ENCODE measurements at places on chromosomes 12 and 14.

- no peak for DNase-seq
Observed at GRCh38 chr14:71555654-71556559, 376.3 kb upstream of the RGS6 start.

DNA sequence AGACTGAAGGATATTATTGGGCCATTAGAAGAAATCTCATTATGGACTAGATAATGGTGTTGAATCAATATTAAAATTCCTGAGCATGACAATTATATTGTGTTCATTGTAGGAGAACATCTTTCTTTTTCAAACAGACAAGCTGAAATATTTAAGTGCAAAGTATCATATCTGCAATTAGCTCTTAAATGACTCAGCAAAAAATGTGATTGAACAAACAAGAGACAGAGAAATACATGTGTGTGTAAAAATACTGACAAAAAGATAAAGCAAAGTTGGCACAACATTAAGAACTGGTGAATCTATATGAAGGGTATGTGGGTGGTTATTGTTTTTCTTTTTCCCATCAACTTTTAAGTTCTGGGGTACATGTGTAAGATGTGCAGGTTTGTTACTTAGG is 9.5 kb downstream of the CEP290 start:
- no peak for DNase-seq

DNA sequence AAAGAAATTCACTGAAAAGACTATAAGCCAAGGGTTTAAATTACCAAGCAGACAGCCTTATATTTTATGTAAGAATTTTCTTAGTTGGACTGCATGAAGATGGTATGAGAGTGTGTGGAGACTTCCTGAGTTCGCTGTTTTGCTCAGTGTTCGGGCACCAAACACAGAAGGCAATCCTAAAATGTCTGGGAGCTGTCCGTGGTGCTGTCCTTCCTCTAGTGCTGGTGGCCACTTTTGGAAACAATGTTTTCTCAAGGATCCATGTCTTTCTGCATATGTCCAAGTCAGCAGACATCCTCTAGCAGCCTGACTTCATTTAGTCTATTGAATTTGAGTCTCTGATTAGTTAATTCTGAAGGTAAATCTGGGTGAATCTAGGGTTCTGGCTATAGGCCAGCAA is 135.8 kb downstream of the SLC8A3 start:
- no peak for DNase-seq

DNA sequence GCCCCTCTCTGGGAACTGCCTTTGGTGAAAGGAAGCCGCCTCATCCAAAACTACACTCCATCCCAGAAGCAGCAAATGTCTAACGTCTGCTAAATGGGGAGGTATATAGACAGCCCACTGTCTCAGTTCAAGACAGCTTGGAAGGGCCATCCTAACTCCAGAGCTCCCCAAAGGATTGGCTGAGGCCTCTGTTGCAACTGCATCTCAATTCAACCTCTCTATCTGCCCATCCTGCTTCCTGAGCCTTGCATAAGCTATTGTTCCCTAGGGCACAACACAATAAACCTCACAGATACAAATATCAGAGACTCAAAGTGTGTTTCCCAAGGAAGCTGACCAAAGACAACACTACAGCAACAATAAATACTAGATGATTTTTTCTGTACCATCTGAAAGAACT is 495.2 kb upstream of the SOX5 start:
- no peak for DNase-seq

DNA sequence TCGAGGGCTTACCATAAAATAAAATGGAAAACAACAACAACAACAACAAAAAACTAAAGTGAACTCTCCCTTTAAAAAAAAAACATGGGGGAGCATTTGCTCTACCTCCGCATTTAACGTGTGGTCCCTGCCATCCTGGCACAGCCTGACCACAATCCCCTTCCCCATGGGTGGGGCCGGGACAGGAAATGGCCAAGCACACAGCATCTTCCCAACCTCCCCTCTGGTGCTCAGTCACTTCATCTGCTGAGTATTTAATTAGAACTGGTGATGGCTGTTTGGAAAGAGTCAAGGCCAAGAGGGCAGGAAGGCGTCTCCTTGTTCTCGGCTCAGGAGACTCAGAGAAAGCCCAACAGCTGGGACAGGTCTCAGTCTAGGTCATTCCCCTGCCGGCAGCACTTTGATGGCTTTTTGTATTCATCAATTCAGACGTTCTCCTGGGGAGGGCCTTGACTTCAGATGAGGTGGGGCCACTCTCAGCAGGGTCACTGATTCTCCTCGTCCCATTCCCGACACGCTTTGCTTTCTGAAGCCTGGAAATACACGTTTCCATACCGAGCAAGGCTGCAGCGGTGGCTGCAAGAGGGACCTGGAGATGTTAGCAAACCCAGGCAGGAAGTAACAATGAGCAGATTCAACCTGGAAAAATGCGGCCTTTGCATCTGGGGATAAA is 44.4 kb downstream of the ANO2 start:
- no peak for DNase-seq

DNA sequence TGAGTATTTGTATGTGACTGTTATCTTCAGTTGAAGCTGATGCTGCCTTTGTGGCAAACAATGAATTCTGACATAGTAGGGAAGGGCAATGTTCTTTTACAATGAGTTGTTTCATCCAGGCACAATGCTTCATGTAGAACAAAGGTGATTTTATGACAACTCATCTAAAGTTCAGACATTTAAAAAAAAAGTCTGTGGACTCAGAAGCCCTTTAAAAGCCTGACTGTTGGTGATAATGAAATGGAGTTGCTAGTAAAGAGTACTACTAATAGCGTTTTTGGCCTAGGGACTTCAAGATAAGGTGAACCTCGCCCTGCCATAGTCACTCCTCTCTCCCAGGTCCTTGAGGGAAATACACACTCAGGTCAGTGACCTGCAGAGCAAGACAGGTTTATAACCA is 105.1 kb downstream of the AKAP6 start:
- no peak for DNase-seq

- no peak for DNase-seq
Observed at GRCh38 chr12:109760031-109760929, 46.7 kb downstream of the FAM222A start.

DNA sequence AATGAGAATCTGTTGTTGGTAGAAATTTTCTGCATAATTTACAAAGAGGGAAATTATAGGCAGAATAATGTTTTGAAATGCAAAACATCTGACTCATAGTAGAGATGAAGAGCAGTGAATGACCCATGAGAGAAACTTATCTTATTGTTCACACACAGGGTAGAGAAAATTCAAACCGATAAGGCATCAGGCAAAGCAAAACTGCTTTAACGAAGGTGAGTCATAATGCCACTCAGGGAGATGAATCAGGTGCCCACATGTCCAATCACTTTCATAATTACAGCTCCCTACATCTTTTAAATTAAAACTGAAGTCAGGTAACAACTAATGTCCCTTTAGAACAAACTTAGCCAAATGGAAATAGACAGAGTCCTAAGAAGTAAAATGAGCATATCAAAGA is 265.6 kb upstream of the GARIN6 start:
- no peak for DNase-seq

GRCh38 chr14:23523229-23524016 is 28.1 kb downstream of the ZFHX2 start:
- DNase-seq, result no peak

DNA sequence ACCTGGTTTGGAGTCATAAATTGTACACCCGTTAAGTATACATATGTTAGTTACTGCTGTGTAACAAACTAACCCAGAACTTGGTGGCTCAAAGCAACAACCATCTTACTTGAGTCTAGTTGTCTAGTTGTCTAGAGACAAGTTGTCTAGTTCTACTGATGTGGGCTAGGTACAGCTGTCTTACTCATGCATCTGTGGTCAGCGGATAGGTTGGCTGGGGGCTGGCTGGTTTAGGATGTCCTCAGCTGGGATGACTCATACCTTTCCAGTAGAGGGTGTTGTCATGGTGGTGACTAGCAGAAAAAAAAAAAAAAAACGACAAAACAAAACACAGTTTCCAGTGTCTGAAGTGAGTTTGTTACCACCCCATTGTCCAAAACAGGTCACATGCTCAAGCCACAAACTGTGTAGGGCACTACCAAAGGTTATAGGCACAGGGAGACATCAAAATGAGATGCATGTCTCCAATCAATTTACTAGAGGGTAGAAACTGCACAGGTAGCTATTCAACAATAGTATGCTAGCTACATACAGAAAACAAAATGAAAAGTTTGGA is 680.3 kb downstream of the MED13L start:
- no peak for DNase-seq

DNA sequence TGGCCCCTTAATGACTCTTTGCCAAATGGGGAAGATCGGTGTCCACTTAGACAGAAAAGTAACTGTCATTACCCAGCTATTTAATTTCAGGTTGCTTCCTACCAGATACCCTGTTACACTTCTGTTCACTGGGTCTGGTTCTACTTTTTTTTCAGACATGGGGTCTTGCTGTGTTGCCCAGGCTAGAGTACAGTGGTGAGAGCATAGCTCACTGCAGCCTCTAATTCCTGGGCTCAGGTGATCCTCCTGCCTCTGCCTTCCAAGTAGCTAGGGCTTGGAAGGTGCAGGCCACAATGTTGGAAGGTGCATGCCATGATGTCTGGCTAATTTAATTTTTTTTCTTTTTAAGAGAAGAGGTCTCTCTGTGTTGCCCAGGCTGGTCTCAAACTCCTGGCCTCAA is 147.0 kb upstream of the ARHGAP5 start:
- DNase-seq, result no peak

DNA sequence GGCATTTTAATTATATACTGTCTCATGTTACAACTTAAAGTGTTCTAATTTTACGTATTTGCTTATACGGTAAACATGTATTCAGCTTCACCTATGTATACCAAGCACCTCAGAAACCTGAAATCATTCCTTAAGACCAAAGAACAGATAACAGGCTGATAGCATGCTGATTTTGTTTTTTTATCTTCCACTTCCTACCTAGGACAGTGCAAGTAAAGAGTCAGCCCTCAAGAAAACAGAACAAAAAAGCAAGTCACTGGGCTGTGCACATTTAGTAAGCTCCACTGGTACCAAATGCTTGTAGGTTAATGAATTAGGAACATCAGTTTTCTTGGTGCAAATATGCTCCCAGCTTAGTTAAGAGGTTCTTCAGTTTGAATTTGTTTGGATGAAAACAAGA is 611.3 kb downstream of the VRK1 start:
- DNase-seq, result no peak

- DNase-seq, result no peak
Observed at GRCh38 chr14:36281309-36281708, 39.1 kb downstream of the MBIP start.

DNA sequence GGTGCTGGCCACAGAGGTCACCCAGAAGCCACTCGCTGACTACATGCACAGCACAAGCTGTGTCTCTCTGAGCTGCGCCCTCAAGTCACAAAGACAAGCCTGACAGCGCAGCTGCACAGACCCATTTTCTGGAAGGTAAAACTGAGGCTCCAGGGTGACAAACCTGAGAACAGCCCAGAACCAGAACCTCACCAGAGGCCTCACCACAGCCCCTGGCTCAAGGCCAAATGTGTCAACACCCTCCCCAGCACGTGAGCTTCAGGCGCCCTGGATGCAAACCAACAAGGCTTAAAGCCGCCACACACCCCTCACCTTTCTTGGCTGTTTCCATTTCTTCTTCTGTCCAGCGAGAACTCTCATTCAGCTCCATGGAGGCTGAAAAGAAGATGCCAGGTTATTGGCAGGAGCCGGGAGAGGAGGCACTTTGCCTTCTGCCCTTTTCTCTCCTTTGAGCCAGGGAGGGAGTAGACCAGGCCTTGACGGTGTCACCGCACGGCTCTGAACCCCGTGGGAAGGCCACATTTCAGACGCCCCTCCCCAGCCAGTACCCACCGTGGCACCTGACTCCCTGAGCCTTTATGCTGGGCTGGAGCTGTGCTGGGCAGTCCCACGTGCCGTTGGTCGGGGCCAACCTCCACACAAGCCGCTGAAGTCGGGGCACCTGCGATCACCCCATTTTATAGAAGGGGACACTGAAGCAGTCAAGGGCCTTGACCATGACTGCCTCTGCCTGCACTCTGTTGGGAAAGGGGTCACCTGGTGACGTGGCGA is 103.1 kb downstream of the RFLNA start:
- no peak for DNase-seq

DNA sequence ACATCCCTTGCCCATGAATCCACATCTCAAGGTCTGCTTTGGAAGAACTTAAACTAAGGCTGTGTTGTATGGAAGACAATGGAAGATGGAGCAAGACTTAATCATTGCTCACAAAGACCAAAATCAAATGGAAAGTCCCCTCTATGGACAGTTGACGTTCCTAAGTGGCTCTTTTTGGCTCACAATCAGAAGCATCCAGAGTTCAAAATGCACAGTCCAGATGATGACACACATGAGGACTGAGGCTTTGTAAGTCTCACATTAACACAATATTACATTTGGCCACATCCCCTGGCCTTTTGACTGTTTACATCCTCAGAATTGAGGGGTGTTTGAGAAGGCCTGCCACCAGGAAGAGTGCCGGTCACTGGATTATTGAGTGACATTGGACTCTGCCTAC is 122.3 kb upstream of the CPM start:
- no peak for DNase-seq

GRCh38 chr12:18919871-18920511 is 182.1 kb downstream of the CAPZA3 start:
- no peak for DNase-seq

GRCh38 chr12:66852091-66852490 is 173.2 kb upstream of the GRIP1 start:
- no peak for DNase-seq

- peak; percentile 87 for DNase-seq
Observed at GRCh38 chr12:14365294-14366208, at the start of gene ATF7IP. ATF7IP (plus strand) TSS chr12:14365682; CDS start chr12:14423916, 58,234 bp downstream.

- no peak for DNase-seq
Observed at GRCh38 chr12:93568091-93568490, 4.4 kb upstream of the SOCS2 start.

- no peak for DNase-seq
Observed at GRCh38 chr14:91354979-91355685, 62.5 kb downstream of the CCDC88C start.

GRCh38 chr14:81837304-81837703 is 303.7 kb upstream of the SEL1L start:
- no peak for DNase-seq

- DNase-seq, result no peak
Observed at GRCh38 chr14:32627545-32628298, 298.6 kb downstream of the AKAP6 start.

DNA sequence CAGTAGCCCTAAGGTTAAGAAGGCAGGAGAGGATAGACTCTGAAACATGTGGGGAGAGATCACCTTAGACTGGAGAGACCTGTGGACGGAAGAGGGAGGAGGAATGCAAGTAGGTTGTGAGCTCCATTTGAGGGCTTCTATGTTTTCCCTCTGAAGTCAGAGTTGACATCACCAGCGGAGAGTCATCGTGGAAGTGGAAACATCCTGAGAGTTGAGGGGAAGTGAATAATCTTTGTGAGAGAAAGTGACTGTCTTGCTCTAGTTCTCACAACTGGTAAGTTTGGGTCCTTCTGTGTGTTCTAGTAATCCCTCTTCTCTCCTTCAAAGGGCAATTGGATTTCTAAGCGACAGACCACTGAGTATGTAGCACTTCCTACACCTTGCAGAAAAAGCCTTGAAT is 103.6 kb upstream of the CCND2 start:
- no peak for DNase-seq

Data from central memory CD8-positive, alpha-beta T cell (primary cell).